ENCODE measurements at places on chromosomes 4 and X.

GRCh38 chrX:24005028-24005427, 22.0 kb downstream of the KLHL15 start:
- DNase-seq, result no peak

- DNase-seq, result no peak
These were observed 7.1 kb downstream of the SMIM9 start for GRCh38 chrX:154827194-154828015.

- DNase-seq, result no peak
These were observed 4.6 kb upstream of the GPR34 start for GRCh38 chrX:41684138-41684537.

- no peak for DNase-seq
These were observed 32.3 kb upstream of the C4orf50 start for GRCh38 chr4:6050551-6050950.

GRCh38 chr4:6252051-6252450, 17.6 kb upstream of the WFS1 start:
- DNase-seq, result no peak

GRCh38 chr4:149897783-149898182, 82.1 kb upstream of the IQCM start:
- DNase-seq, result no peak

DNA sequence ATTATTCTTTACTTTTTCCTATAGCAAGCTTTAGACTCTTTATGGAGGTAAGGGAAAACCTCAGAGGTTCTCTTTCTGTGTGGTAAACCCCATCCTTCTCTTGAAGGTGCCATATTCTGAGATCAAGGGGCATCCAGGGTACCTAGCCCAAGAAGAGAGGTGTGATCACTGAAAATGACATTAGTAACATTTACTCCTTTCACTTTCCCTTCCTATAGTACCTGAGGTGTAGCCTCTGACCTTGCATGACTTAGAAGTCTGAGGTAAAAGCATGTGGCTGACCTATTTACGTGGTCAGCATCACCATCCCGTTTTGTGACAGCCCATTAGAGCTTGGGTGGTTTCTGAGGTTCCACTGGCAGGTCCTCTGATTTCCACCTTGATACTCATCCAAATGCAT, 25.7 kb downstream of the SGMS2 start:
- DNase-seq, result no peak

DNA sequence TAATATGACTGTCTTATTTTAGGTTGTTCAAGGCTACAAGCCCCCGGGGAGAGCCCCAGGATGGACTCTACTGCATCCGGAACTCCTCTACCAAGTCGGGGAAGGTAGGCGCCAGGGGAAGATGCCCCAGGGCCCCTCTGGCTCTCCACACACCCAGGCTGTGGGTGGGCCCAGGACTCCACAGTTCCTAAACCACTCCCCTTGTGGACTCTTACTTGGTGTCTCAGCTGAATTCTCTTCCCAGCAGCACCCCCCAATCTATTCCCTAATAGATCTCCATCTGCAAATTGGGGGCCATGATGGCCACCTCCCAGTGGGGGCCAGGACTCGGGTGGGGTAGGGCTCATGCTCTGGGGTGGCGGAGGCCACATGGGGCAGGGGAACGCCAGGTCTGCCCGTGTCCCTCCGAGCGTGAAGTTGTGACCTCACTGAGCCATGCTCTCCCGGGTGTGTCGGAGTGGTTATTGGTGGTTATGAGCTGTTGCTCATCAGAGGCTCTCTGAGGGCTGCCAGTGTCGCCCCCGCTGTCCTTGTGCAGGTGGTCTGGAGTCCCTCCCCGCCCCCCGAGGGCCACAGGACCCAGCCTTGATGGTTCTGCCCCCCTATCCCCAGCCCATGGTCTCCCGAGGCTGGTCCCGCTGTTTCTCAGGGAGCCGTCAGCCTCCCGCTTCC, 11.2 kb upstream of the ADD1 start:
- no peak for DNase-seq

Data from stimulated activated CD4-positive, alpha-beta T cell treated with anti-CD3 and anti-CD28 coated beads, TNF-alpha, amount 100 ng/mL, for 4 hours (primary cell).